Sigmoid colon (tissue), 7 donors: ENCODE measurements at places on chromosomes 4 and X. TPM values are rescaled to one million over a fixed set of nuclear protein-coding genes. Genes with fewer than 3 reads are reported as not detected.

Gene HERC5
- 4.8 TPM for total RNA-seq

Gene DGKK
- total RNA-seq: not detected

DNA sequence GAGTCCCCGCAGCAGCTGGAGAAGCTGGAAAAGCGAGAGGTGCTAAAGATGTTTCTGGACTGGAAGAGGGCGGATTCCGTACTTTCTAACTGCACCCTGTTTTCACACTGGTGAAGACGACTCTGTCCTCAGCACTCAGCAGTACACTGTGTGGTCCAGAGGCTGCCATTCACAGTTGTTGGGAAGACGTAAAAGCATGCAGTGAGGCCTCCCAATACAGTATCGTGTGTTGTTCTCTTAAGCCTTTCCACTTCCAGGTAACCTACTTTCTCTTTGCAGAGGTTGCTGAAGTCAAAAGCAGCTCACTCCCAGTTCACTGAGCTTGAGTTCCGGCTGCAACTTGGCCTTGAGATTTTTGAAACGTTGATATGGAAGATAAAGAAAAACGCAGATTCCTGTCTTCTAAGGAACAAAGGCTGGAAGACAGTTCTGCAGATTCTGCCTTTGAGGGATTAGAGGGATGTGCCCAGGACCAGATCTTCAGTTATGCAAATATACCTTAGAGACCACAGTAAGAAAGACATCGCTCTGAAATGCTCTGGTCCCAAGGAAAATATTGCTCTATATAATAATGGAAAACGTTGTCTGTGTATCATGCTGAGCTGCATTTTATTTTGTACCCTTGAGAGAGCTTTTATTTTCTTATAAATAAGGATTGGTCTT lies 540.9 kb downstream of the TRIML1 start:
- DNase-seq: no peak

Gene GPR119
- total RNA-seq: not detected

DNA sequence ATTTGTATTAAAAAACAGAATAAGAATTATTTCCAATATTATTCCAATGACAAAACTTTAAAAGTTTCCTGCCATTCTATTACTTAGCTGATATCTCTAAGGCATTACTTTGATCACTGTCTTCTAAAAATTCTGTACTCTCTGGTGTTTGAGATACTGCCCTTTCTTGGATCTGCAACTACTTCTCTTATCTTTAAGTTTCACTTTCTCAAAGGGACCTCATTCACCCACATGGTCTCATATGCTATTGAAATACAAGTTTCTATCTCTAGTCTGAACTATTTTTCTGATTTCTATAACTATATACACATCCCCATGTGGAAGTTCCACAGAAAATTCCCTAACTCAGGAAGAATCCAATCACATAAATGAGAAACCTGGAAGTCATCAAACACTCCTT lies 22.2 kb downstream of the TMPRSS11E start:
- no peak for DNase-seq

Gene SPANXN4
- total RNA-seq: not detected

GRCh38 chrX:39063037-39063436 lies 261.8 kb downstream of the MID1IP1 start:
- DNase-seq: no peak

DNA sequence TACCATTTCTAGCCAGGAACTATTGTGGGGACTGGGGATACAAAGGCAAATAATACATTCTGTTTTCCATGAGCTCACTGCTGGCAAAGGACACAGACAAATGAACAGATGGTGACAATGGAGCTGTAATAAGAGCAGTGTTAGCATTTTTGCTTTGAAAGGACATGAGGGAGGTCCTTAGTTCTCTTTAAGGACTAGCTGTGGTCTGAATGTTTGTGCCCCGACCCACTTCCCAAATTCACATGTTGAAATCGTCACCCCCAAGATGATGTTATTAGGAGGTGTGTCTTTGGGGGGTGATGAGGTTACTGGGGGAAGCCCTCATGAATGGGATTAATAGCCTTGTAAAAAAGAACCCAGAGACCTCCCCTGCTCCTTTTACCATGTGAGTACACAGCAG lies 30.3 kb downstream of the CCNG2 start:
- no peak for DNase-seq

DNA sequence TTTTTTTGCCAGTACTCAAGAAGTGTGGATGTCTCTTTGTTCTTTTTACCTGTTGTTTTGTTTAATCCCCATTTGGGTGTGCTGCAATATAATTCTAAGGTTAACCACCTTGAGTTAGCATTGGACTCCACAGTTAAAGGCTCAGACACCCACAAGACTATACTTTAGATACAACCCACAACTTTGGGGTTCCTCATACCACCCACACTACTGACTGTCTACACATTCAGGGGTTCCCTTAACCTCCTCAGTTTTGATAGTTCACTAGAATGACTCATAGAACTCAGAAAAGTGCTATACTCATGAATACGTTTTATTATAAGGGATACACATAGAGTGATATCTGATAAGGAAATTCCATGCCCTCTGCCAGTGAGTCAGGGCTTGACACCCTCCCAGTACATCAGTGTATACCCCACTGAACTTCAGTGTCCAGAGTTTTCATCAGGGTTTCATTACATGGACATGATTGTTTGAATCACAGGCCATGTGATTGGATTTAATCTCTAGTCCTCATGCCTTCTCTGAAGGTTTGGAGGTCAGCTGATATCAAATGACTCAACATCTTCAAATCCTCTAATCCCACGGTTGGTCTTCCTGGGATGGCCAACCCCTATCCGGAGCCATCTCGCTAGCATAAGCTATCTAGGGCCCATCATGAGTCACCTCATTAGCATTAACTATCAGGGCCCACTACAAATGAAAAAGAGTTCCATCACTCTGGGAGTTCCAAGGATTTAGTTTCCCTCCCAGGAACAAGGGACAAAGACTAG lies 357.7 kb upstream of the EMCN start:
- no peak for DNase-seq

- DNase-seq: no peak
Observed at GRCh38 chr4:108029016-108029720, 39.5 kb downstream of the HADH start.

DNA sequence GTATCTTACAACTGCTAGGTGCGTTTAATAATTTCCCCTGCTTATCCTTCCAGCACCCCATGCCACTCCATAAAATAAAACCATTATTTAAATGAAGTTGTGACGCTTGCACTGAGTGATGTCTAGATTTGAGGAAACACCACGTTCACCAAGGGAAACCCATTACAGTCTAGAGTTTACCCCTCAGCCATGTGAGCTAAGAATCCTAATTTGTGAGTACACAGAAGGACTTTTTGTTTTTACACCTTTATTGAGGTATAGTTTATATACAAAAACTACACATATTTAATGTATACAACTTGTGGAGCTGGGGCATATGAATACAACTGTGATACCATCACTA lies 326.8 kb downstream of the RAPGEF2 start:
- DNase-seq: no peak

GRCh38 chr4:149638073-149638472 lies 177.6 kb downstream of the IQCM start:
- no peak for DNase-seq
